ENCODE measurements at places on chromosomes 2 and 18.

DNA sequence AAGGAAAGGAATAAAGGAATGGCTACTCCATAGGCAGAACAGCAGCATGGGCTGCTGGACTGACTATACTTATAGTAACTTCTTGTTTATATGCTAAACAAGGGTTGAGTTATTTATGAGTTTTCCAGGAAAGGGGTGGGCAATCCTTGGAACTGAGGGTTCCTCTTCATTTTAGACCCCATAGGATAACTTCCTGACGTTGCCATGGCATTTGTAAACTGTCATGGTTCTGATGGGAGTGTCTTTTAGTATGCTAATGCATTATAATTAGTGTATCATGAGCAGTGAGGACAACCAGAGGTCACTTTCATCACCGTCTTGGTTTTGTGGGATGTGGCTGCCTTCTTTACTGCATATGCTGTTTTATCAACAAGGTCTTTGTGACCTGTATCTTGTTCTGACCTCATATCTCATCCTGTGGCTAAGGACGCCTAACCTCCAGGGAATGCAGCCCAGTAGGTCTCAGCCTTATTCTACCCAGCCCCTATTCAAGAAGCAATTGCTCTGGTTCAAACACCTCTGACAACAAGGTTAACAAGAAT lies 98.6 kb upstream of the CABLES1 start:
- no peak for DNase-seq

DNA sequence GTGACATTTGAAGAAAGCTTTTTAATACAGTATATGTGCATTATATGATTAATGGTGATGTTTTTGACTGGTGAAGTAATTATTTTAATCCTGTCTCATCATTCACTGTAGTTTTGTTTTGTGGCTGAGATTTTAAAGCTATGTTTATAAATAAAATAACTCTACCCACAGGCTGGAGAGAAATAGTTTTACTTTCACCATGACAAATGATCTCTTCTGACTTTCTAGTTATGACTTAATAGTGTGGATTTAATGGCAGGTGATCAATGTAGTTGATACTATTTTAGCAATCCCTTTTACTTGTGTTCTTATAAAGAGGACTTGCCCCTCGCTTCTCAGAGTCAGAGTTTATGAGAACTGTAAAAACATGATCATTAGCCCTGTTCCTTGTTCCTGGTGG lies 289.5 kb upstream of the SIX3 start:
- DNase-seq: no peak

- no peak for DNase-seq
Observed at GRCh38 chr18:911025-911424, 6.4 kb downstream of the ADCYAP1 start.

DNA sequence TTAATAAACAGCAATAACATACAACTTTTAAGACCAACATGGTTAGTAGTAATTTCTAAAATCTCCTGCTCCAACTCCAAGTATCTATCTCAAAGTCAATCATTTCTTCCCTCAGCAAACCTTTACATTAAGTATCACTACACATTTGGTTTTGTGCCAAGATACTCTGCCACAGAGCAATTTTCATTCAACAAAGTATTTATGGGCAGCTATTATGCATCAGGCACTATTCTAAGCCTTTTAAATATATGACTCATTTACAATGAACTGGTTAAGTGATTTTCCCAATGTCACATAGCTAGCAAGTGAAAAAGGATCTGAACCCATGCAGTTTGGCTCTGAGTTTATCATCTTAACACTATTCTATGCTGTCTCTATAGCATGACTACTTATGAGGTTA lies 264.3 kb downstream of the NOL4 start:
- DNase-seq: no peak

- DNase-seq: no peak
Observed at GRCh38 chr2:25098056-25098455, 56.2 kb downstream of the EFR3B start.

DNA sequence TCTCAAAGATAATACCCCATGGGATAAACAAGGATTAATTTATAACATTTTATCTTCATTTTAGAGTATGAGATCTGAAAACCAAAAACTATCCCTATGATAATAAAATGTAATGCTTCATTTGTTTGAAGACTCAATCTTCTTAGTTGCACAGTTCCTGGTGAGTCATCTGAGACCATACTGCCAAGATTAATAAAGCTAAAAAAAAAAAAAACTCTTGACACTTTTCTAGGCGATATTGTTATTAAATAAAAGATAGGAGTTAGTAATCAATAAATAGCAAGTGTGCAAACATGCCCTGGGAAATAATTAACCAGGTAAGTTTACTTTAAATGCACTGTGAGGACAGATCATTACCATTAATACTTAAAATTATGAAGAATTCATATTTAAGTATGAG lies 83.9 kb downstream of the RPE start:
- DNase-seq: no peak

- DNase-seq: no peak
Observed at GRCh38 chr18:36640021-36640952, 188.5 kb downstream of the TPGS2 start.

GRCh38 chr2:17804358-17804757 lies 11.9 kb upstream of the MSGN1 start:
- DNase-seq: no peak

- DNase-seq: no peak
Observed at GRCh38 chr2:55162284-55163006, 69.6 kb downstream of the CLHC1 start.

GRCh38 chr18:62637403-62637802 lies 77.9 kb upstream of the PHLPP1 start:
- DNase-seq: no peak

DNA sequence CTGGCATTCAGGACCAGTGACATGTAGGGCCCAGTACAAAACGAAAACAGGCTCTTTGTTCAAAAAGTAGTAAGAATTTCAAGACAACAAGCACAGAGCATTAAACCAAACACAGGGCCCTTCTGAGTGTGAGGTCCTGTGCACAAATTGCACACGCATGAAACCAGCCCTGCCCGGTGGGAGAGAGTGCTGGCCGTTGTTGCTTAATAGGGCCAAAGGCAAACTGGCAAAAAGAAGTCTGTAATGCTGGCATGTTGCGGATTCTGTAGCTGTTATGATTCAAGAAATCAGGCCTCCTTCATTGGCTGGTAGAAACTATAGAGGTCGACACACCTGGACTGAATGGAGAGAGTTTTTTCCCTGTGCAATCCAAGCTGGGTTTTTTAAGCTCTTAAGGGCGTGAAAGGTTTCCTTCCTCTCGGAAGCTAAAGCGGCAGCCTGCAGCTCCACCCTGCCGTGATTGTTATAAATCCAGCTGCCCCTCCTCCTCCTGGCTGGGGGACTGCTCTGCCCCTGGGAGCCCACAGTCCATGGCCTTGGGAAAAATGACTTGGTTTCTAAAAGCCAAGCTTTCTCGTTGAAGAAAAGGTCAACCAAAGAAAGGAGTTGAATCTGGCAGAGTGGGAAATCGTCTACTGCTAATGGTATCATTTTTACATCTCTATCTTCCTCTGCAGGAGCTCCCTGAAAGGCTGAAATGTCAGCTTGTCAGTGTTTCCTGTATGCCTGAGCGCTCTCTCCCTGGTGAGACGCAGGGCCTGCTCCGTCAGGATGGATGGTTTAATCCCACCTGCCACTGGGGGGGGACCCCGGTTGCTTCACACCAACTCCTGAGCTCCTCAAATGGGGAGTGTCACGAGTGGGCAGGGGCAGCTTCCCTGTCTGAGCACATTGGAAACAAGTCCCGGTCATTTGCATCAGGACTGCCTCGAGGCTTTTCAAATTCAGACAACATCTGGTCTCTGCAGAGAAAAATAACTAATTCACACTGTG lies 143.6 kb downstream of the ALPK2 start:
- no peak for DNase-seq
